ENCODE measurements at places on chromosomes 5 and 9.

DNA sequence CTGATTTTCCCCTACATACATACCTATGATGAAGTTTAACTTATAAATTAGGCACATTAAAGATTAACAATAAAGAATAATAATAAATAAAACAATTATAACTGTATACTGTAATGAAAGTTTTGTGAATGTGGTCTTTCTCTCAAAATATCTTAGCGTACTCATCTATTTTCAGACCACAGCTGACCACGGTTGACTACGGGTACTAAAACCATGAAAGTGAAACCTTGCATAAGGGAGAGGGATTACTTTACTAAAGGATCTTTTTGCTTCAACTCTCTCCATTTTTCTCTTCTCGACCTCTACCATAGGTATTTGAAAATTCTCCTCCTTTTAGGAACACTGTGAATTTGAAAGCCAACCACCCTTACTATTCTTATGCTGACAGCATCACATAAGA is 475.5 kb downstream of the CETN3 start:
- no peak for DNase-seq

DNA sequence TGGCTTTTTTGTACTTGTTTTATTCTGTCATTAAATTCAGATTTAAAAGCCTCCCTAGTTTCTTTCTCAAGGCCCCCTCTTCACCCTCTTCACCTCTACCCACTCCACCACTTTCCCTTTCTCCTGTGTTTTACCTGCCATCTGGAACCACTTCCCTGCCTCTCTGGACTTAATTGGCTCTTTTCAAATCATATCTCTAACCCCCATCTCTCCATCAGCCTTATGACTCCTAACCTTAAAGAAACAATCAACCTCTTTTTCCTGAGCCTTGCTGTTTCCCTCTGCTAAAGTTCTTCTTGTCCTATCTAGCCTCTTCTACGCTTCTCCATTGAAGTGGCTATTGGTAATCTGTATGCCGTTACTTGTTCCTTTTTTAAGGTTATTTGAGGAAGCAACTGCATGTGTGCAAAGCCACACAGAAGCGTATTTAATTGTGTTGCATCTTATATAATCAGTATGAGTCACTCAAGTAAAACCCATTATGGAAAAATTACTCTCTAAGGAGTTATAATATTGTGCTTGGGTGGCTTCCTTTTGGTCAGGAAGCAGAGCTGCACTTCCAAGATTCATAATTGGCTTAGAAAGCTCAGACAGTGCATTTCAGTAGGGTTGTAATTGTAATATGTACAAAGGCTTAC is 653.6 kb upstream of the ITGA1 start:
- no peak for DNase-seq

DNA sequence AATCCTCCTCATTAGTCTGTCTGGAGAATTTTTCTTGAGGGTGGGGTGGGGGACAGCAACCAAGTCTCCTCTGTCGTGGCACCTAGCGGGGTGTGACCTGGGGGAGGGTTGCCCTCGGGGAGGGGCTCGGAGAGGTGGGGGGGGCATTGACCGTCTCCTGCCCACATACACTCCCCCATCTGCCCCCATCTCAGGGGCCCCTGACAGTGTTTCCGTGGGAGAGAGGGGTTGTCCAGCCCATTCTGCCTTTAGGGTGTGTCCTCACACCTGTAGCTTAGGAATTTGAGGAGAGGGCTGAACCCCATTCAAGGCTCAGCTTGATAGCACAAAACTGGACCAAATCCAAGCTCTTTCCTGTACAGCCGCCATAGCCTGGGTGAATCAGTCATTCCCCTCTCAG is 5.9 kb upstream of the CXXC5 start:
- no peak for DNase-seq

DNA sequence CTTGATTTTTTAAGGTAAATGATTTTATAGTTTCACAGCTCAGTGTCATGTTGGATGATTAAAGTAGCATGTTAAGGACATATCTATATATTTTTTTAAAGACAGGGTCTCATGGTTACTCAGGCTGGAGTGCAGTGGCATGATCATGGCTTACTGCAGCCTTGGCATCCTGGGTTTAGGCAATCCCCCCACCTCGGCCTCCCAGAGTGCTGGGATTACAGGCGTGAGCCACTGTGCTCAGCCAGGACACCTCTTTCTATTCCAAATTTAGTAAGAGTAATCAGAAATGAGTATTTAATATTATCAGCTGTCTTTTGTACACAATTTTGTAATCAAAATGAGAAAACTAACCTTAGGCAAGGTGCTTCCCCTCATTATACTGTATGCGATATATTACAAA is 38.6 kb upstream of the LRRTM2 start:
- DNase-seq = no peak

- DNase-seq = no peak
Observed at GRCh38 chr9:138048184-138048583, 170.6 kb downstream of the CACNA1B start.

GRCh38 chr5:93141969-93142368 is 439.1 kb downstream of the NR2F1-AS1 start:
- no peak for DNase-seq

GRCh38 chr9:122402403-122402871 is 31.6 kb downstream of the PTGS1 start:
- no peak for DNase-seq

DNA sequence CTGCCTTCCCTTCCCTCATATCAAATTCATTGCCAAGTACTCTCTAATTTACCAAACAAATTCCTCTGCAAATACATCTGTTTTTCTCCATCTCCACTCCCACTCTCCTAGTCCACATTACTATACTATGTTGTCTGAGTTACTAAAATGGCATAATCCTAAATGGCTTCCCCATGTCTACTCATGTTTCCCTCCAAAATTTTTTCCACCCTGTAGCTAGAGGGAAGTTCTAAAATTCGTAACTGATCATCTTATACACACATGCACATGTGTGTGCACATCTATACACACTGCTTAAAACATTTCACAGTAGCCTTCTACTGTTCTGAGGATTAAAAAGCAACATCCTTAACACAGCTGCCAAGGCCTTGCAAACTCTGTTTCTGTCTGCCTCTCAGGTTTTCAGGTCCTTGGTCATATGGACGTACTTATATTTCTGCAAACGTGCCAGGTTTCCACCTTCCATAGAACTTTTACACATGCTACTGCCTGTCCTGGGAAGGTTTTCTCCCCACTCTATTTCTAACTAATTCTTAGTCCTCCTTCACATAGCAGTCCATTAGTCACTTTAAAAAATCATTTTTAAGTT is 140.6 kb downstream of the LURAP1L start:
- DNase-seq = no peak

- no peak for DNase-seq
Observed at GRCh38 chr5:156595132-156595787, 254.8 kb upstream of the PPP1R2B start.

DNA sequence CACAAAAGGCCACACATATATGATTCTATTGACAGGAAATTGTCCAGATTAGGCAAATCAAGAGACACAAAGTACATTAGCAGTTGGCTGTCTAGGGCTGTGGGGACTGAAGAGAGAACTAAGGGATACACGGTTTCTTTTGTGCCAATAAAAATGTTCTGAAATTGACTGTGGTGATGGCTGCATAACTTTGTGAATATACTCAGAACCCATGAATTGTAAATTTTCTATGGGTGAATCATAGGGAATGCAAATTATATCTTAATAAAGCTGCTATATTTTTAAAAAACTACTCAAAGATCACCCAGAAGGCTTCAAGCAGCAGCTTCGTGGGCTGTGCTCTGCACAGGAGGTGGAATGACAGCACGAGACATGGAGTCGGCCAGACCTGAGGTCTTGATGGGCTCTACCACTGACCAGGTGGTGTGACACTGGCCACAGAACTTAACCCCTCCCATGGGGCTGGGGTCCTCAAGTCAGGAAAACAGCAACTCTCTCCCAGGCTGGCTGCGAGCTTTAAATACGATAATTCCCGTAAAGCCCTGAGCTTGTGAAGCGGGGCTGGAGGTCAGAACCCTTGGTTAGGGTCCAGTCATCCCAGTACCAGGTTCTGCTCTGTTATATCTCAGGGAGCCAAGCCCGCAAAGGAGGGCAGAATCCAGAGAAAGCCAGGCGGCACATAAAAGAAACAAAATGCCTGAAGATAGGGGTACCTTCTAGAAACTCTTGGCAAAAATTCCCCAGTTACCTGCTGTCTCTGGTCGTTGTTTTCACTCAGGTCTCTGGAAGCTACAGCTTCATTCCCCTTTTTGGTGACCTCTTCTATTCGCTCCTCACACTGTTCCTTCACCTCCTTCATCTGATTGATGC is 59.1 kb downstream of the GOLM1 start:
- DNase-seq = no peak

DNA sequence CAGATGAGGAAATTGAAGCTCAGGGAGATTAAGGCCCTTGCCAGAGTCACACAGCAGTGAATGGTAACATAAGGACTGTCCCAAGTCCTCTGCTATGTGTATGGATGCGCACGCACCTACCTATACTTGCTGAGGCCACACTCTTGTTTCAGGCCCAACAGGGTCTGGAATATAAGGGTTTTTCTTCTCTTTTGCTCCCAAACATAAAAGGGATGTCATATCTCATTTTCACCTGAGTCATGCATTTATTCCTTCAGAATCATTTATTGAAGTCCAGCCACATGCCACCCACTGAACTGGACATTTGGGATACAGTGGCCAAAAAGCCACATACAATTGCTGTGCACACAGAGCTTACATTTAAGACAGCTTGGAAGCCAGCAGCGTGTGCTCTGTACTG is 92.0 kb downstream of the SH3TC2 start:
- no peak for DNase-seq

DNA sequence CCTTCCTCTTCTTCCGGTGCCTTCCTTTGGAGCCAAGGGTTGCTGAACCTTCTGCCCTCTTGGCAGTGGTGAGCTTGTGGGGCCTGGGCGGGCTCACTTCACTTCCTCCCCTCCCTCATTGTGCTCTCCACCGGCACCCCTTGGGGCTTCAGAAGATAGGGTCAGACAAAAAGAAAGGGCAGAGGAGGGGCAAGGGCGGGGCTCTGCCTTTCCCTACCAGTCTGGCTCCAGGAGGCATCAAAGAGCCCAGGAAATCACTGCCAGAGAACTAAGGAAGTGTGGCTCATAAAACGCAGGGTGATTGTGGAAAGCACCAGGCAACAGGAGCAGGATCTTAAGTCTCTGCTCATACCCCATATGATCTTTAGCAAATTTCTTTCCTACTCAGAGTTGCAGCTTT is 34.8 kb downstream of the ACOT12 start:
- DNase-seq = no peak

DNA sequence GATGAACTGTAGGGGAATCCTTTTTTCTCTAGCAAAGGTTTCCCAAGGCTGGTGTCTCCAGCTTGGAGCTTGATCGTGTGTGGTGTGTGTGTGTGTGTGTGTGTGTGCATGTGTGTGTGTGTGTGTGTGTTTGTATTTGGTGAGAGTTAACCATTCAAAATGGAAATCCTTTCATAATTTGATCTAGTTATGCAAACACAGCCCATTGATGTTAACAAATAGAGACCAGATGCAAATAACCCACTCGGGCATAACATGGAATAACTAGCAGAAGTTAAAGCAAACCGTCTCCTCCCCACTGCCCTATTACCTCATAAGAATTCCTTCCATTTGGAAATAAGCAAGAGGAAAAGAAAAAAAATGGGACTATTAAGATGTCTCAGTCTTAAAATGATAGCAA is 24.9 kb upstream of the ZSWIM6 start:
- no peak for DNase-seq

DNA sequence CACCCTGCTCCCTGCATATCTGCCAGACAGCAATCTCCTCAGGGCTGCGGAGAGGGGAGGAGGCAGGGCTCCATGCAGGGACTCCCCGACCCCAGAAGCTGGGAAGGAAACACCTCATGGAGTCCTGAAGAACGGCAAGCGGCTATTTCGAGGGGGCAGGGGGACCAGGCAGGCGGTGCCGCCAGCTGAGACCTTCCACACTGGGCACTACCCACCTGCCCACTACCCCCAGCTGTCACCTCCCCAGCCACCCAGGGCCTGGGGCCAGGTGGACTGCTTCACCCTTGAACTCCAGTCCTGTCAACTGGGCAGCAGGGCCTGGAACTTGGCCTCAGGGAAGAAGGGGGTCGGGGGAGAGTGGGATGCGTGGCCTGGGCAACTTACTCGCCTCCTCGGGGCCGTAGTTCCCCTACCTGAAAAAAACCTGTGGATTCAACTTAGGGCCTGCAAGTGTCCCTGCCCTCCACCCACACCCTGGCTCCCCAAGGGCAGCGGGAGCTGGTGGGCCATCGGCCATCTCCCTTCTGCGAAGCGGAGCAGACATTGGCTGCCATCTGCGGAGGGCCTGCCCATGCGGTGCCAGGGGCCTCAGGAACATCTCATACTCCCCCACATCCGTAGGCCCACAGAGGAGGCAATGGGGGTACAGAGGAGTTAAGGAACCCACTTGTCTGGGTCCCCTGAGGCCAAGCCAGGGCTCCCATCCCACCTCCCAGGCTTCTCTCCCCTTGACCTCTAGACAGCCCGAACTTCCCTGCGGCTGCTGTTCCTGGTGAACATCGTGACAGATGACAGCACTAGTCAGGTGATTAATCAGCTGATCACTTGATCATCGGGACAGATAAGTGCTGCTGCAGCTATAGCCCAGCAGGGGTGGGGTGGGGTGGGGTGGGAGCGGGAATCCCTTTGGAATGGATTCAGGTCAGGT is 18.5 kb upstream of the RALGDS start:
- no peak for DNase-seq

- no peak for DNase-seq
Observed at GRCh38 chr5:14693070-14693469, 28.6 kb downstream of the OTULIN start.

GRCh38 chr9:133737774-133738639 is at the start of gene SARDH:
Gene SARDH, minus strand, starts transcription at chr9:133738352. Its CDS starts 4,179 bp downstream, at chr9:133734173.
- DNase-seq = no peak

DNA sequence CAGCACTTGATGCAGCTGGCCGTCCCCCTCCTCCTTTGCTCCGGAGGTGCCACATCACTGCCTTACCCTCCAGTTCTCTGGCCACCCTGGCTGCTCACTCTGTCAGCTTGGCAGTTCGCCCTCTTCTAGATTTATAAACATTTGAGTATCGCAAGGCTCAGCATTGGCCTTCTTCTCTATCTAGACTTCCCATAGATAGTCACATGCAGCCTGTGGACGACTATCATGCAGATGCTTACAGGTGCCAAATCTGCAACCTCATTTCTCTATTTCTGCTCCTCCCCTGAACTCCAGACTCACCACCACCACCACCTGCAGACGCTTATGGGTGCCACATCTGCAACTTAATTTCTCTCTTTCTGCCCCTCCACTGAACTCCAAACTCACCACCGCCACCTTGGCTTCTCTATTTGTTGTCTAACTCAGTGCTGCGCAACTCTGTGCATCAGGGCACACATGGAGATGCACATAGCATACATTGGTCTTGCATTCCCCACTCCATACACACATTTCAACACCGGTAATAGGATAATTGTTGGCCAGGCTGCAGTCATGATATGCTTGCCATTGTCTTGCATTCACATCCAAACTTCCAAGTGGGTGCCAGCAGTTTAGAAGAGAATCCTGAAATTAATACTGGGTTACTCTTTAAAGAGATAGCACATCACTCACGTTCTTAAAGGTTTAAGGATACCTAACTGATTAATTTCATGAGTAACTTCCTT is 1.9 kb upstream of the DAP start:
- no peak for DNase-seq

- DNase-seq = no peak
Observed at GRCh38 chr5:33748754-33749153, 143.0 kb downstream of the ADAMTS12 start.

GRCh38 chr5:112010475-112010874 is 253.5 kb upstream of the NREP start:
- no peak for DNase-seq

GRCh38 chr5:90709323-90710155 is 150.9 kb downstream of the ADGRV1 start:
- DNase-seq = no peak

GRCh38 chr5:77558266-77558665 is 66.2 kb upstream of the WDR41 start:
- DNase-seq = no peak

GRCh38 chr9:68775003-68775730 is 70.1 kb downstream of the PIP5K1B start:
- DNase-seq = no peak

Data from stimulated activated CD4-positive, alpha-beta T cell treated with anti-CD3 and anti-CD28 coated beads, TNF-alpha, amount 100 ng/mL, for 1 hour (primary cell).